ENCODE measurements at places on chromosomes 13 and 19.

DNA sequence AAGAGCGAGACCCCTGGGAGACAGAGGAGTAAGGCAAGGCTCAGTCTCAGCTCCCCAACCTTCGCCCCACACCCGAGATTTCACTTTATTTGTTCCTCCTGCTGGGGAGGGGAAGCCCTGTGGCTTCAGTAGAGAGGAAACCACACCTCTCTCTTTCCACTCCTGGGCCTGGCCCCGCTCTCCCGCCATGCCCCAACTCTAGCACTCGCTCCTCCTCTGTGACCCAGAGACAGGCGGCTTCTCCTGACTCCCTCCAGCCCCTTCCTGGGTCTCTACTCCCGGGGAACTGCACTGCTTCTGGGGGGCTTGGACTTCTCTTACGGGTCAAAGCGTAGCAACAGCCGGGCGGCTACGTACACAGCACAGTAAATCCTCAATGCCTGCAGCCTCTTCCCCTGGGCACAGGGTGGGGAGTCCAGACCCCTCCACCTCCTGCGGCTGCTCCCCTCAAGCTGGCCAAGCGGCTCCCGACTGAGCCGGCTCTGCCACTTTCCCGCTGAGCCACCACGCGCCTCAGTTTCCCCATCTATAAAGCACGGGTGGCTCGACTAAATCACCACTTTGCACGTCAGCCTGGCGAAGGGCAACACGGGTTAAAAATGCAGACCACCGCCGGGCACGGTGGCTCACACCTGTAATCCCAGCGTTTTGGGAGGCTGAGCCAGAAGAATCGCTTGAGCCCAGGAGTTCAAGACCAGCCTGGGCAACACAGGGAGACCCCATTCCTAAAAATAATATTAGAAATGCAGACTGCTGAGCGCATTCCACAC is 1.4 kb downstream of the RNF126 start:
- no peak for DNase-seq

DNA sequence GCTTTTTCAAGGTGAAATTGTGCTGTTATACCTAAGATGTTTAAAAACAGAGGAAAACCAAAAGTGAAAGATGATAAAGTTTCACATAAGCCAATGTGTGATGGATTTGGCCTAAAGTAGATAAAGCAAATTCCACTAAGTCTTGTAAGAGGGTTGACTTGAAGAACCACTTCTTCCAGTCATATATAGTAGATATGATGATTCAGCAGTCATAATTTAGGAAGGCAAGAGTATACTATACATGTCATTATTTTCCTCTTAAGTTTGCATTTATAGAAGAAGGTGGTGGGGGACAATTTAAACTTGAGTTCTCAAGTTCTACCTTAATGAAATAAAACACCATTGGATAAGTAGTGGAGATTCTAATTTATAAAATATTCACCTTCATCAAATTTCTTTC is 37.3 kb downstream of the PHF11 start:
- no peak for DNase-seq

GRCh38 chr19:18717601-18718000 is 34.1 kb downstream of the CRTC1 start:
- DNase-seq = no peak

- DNase-seq = no peak
Measured at GRCh38 chr19:2441096-2441752, 13.8 kb upstream of the TIMM13 start.

DNA sequence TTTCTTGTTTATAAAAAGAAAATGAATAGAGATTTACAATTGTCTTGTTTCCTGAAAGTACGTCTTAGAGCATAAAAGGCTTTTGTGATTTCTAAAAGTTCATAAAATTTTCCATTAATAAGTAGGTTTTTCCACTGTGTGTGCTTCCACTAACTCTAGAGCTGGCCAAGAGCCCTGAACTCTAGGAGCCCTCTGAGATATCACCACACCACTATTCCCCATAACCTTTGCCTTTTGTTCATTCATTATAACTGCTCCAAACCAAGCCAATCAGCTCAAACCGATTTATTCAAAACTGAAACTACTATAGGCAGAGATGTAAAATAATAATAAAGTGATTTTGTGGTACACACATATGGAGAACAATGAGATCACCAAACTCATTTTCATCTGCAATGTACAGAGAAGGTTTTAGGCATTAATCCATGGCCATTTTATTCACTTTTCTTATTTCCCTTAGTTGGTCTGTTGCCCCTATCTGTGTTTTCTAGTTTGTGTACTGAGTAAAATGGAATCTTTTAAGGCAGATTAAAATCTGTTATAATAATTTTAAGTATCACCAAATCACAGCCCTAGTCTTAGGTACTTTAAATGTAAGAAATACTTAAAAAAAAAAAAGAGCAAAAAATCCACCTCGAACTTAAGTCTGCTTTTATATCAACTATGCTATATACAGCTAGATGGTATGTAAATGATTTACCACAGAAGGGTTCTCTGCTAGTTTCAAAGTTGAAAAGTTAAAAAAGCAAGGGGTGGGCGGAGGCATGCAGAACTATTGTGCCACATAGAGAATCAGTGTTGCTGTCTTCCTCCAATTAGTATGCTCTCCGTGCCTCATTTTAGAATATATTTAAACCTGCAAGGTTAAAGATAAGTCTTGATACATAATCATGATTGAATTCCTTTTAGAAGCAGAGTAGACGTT is 311.3 kb downstream of the KLF12 start:
- DNase-seq = no peak

DNA sequence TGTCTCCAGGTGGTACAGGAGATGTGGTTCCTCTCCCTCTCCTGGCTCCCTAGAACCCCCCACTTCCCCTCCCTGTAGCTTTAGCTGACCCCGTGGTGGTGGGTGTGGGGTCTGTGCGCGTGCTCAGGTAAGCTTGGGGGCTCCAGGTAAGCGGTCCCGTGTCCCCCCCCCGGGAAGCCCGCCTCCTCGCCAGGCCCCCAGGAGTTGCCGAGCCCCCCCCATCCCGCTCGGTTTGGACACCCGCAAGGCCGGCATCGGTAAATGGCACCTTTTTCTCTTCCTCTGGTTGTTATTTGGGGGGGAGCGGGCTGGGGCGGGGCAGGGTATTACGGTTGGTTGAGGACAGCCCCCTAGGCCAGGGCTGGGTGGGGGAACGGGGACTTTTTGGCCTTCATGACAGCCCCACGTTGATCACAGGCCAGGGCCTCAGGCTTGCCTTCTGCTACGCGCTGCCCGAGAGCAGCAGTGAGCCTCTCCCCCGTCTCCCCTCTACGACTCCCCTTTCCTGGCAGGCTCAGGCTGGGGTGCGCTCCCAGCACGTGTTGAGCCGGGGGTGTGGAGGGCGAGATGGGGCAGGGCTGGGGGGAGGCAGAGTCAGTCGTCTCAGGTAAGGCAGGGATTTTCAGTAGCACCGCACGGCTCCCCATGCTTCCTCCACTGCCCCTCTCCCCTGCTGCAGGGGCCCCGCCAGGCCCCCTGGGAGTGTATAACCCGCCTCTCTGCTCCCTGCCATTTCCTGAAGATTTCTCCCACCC is 10.7 kb upstream of the LIN7B start:
- no peak for DNase-seq

- peak; percentile 52 for DNase-seq
Measured at GRCh38 chr13:48304143-48304876, 759 bp downstream of the RB1 start.

GRCh38 chr19:3750211-3750610 is 11.3 kb downstream of the APBA3 start:
- DNase-seq = no peak

DNA sequence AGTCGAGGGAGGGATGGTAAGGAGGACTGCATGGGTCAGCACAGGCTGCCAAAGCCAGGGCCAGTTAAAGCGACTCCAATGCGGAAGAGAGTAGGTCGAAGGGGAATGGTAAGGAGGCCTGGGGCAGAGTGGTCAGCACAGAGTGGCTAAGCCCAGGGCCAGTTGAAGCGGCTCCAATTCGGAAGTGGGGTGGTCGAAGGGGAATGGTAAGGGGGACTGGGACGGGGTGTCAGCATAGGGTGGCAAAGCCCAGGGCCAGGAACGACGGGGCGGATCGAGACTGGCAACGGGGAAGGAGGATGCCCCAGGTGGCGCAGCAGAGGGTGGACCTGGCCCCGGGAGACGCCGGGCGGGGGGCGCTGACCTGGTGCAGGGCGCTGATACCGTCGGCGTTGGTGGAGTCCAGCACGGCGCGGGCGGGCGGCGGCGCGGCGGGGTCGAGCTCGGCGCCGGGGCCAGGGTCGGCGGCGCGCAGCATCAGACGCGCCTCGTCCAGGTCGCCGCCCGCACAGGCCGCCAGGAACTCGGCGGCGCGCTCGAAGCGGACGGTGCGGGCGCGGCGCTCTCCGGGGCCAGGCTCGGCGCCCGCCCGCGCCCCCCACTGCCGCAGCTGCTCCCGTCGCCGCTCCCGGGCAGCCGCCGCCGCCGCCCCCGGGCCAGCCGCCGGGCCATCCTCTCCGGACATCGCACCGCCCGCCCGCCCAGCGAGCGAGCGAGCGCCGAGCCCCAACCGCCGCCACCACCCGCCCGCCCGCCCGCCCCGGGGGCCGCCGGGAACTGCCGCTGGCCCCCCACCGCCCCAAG is at the start of gene PPP1R12C:
TSS of gene PPP1R12C (minus strand) at position 779 of the 804 bp plus-strand sequence. CDS start at position 685, 94 bp downstream.
- no peak for DNase-seq

DNA sequence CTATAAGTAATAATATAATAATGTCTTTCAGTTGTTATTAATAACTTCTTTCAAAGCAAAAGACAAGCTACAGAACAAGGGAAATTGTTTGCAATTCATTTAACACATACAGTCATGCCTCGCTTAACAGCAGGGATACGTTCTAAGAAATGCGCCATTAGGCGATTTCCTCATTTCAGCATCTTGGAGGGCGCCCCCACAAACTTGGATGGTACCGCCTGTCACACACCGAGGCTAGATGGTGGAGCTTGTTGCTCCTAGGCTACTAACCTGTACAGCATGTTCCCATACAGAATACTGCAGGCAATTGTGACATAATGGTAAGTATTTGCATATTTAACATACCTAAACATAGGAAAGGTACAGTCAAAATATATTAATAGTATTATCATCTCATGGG is 8.2 kb upstream of the ANKRD10 start:
- DNase-seq = no peak

DNA sequence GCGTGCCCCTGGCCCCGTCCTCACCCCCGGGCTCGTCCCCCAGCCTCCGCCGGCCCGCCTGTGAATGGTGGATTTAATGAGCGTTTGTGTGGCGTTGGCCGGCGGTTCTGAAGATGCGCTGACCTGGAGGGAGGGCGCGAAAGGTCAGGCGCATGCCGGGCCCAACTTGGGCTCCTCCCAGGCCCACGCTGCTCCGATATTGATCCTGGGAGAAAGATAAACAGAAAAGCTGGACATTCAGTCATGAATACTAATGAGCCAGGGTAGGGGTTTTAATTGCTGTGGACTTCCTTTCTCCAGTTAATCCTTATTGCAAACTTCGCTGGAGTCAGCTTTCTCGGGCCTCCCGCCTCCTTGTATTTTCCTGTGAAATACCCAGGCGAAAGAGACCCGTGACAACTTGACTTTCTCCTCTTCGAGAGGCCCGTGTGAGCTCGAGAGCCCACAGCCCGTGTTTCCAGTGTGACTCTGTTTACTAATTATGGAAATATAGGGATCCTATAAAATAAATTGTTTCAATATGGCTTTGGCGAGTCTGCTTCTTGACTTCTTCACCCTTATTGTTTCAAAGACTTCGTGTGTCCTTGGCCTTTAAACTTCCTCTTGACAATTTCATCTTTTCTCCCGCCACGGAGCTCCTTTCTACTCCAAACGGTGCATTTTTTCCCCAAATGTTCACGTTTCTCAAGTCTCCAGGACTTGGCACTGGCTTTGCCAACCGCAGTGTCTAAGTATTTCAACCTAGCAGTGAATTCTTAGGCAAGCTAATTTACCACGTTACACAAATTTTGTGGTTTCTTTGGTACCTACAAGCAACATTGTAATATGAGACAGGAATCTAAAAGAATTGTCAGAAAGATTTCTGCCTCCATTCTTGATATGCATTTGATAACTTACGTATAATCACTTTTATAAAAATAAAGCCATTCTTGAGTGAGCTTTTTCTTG is 10.5 kb downstream of the ZIC2 start:
- DNase-seq = no peak

DNA sequence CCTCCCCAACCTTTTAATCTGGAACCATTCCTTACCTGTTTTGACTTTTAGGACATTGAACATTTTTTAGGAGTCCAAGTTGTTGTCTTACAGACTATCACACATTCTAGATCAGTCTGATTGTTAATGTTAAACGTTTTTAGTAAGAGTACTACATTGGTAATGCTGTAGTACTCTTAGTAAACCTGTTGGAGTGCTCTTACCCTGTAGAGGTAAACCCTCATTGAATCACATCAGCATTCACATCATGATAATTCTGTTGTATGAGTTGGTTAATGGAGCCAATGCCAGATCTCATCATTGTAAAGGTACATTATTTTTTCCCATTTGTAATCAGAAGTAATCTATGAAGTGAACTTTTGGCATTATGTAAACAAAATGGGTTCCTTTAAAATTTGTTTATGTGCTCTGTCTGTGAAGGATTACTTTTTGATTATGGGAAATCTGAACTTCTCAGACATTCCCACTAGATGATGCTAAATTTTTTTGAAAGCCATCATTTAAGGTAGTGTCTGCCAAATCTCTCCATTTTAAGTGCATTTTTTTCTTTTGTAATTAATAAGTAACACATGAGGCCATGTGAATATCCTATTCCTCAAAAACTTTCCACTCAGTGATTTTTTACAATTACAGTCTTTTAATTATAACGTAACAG is 55.2 kb downstream of the VWA8 start:
- peak; percentile 36 for DNase-seq

- DNase-seq = no peak
Measured at GRCh38 chr19:28324275-28325060, 888.5 kb downstream of the UQCRFS1 start.

GRCh38 chr13:67117010-67117550 is 113.1 kb downstream of the PCDH9 start:
- DNase-seq = no peak

GRCh38 chr19:44891016-44891882 is at the start of gene TOMM40:
TOMM40 (plus strand) TSS chr19:44891254; CDS start chr19:44891416, 162 bp downstream.
- no peak for DNase-seq

DNA sequence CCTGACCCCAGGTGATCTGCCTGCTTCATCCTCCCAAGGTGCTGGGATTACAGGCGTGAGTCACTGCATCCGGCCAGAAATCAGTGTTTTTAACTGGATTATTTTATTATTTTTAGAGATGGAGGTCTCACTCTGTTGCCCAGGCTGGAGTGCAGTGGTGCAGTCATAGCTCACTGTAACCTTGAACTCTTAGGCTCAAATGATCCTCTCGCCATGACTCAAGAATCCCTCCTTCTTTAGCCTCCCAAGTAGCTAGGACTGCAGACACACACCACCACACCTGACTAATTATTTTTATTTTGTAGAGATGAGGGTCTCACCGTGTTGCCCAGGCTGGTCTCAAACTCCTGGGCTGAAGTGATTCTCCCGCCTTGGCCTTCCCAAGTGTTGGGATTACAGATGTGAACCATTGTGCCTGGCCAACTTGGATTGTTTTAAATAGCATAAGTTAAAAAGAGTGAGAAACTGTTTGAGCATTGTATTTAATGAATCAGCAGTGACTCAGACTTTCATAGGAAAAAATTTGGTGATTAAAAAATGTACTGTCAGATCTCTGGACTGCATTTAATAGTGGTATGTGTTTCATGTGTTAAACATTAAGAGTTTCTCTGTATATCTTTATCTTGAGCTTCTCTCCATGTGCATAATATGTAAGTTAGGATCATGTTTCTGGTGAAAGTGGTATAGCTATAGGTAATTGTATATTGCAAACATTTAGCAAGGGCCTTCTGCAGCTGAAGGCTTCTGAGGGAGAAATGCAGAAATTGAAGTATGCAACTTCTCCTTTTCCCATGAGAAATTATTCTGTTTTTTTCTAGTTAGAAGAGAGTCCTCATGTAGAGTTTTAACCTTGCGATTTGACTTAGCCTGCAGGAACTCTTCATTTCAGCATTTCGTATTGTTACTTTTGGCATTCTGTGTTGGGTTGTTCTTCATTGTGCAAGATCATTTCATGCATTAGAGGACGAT is 121.2 kb downstream of the PCCA start:
- peak; percentile 74 for DNase-seq

Measured in AG10803 (cell line).